ENCODE measurements at places on chromosomes 2 and 18. TPM values are rescaled to one million over a fixed set of nuclear protein-coding genes. Genes with fewer than 3 reads are reported as not detected.

Gene CMPK2
- total RNA-seq, result 9.3 TPM

- no peak for DNase-seq
- no peak overlapping the region for H3K27ac ChIP-seq
- no peak overlapping the region for H3K4me3 ChIP-seq
- H3K36me3 ChIP-seq, result no peaks in the 10 kb centered on the region
- no peaks in the 10 kb centered on the region for H3K27me3 ChIP-seq
- no peaks in the 10 kb centered on the region for H3K4me1 ChIP-seq
Measured at GRCh38 chr2:71100195-71100964, 29.6 kb downstream of the MCEE start.

DNA sequence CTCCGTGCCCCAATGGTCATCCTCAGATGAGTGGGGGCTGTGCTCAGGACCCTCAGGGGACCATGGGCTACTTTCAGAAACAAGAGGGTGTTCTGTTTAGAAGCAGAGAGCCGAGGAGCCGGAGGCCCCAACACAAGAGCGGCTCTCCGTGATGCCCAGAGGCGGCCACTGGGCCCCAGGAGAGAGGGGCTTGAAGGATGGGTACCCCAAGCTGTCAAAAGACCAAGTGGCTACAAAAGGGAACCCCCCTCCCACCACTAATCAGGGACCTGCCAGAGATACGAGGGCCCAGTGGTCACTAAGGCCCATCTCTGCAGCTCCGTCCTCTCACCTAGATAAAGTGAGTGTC is 93.6 kb downstream of the HDAC4 start:
- H3K27ac ChIP-seq, result peak overlapping the region; percentile 96
- peaks cover 4% of the 10 kb centered on the region for H3K4me1 ChIP-seq
- H3K36me3 ChIP-seq, result no peaks in the 10 kb centered on the region
- DNase-seq, result no peak
- H3K27me3 ChIP-seq, result no peaks in the 10 kb centered on the region

DNA sequence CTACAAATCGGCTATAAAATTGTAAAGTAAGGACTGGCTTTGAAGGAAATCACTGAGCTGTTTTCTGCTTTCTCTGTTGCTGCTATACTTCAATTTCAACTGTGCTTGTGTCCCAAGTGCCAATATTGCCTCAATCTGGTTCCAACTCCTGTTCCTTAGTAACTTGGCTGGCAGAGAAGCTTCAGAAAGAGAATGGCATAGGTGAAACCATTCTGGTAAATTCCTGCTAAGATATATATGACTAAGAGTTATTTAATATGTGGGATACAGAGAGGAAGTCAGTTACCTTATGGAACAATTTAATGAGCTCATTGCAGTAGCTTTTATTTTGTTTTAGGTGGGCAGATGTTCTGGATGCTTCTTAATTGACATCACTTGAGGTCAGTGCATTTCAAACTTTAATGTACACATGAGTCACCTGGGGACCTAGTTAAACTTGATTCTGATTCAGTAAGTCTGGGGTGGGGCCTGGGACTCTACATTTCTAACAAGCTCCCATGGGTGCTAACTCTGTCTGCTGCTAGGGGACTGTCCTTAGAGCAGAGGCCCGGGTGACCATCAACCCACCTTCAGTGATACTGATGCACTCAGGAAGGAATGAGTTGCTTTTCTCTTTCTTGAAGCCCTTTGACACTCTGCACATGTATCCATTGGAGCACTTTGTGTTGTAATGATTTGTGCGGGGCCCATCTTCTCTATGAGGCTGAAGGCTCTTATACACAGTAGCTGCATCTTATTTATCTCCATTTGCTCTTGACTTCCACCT is 47.6 kb downstream of the LIPG start:
- no peak overlapping the region for H3K27ac ChIP-seq
- no peaks in the 10 kb centered on the region for H3K4me1 ChIP-seq
- no peak for DNase-seq
- no peak overlapping the region for H3K4me3 ChIP-seq
- H3K36me3 ChIP-seq, result no peaks in the 10 kb centered on the region

- no peaks in the 10 kb centered on the region for H3K27me3 ChIP-seq
- H3K4me1 ChIP-seq, result no peaks in the 10 kb centered on the region
- H3K27ac ChIP-seq, result no peak overlapping the region
- H3K4me3 ChIP-seq, result no peak overlapping the region
- no peak for DNase-seq
Measured at GRCh38 chr2:138428710-138429440, 72.7 kb upstream of the SPOPL start.
